ENCODE measurements at places on chromosomes 1 and 21.

GRCh38 chr1:159204161-159205141 lies at the start of gene ACKR1:
Gene ACKR1 (plus strand): TSS chr1:159204875. CDS start chr1:159204960, 85 bp downstream.
- no peak for DNase-seq

DNA sequence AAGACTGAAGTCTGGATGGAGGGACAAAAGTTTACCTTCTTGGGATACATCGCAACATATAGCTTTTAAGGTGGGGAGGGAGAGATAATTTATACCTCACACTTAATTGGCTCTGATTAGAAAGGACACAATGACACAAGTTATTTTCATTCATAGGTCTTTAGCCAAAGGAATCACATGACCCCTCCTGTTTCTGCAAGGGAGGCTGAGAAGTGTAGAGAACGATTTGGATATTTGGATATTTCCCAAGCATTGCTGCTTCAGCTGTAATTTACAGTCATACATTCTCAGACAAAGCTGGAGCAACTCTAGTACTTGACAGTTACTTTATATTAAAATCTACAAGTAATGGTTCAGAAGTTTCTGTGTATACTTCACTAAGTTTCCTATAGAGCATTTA lies 24.2 kb downstream of the DAP3 start:
- DNase-seq = no peak

GRCh38 chr1:54567961-54568360 lies 19.9 kb downstream of the ACOT11 start:
- DNase-seq = no peak

GRCh38 chr1:196438329-196438728 lies 169.9 kb downstream of the KCNT2 start:
- no peak for DNase-seq

DNA sequence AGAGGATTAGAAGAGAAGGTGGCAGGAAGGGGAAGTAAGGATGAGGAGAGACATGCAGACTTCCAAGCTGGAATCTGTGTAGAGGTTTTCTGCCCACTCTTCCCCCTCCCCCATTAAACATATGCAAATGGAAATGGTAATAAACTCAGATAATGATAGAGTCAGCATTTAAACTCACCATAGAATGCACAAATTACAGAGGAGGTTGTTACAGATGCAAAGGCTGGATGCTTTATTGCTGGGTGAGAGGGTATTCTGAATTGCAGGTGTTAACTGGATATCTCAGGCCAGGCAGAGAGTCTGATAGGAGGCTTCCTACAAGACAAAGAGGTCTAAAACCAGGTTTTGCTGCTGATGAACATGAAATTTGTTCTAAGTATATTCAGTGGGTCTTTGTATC lies 372.5 kb downstream of the SEC16B start:
- DNase-seq = no peak

- DNase-seq = peak; percentile 78
Observed at GRCh38 chr21:43331962-43332828, 94.7 kb downstream of the SIK1 start.

GRCh38 chr1:206699000-206699586 lies 14.4 kb downstream of the MAPKAPK2 start:
- no peak for DNase-seq

GRCh38 chr21:20187028-20187427 lies 811.2 kb upstream of the NCAM2 start:
- no peak for DNase-seq

- DNase-seq = no peak
Observed at GRCh38 chr1:199855580-199855979, 171.9 kb upstream of the NR5A2 start.

DNA sequence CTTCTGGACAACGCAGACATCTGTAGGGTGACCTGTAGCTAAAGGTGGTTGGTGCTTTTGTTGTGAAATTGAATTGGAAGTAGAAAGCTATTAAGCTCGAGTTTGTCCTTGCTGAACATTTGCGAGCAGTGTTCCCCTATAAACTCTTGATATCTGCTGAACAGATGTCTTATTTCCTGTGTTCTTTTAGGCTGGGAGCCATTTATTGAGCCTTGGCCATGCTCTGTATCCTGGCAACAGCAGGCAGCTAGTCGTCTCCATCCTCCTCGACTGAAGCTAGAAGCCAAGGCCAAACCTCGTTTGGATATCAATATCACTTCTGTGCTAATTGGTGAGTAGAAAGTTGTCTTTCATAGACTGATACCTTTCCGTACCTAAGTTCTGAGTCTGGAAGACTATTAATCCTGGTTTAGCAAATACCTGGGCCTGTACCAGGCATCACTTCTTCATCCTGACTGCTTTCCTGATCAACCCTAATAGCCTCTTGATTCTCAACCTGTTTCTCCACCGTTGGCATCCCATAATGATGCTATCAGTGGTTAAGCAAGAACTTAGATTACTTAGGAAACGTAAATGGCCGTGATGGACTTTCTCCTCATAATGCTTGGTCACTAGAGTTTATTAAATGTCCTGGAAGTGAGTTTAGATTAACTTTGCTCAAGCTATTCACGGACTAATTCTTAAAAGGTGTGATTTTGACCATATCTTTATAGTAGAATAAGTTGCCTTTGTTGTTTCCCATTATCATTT lies 103.4 kb downstream of the VPS13D start:
- DNase-seq = no peak

DNA sequence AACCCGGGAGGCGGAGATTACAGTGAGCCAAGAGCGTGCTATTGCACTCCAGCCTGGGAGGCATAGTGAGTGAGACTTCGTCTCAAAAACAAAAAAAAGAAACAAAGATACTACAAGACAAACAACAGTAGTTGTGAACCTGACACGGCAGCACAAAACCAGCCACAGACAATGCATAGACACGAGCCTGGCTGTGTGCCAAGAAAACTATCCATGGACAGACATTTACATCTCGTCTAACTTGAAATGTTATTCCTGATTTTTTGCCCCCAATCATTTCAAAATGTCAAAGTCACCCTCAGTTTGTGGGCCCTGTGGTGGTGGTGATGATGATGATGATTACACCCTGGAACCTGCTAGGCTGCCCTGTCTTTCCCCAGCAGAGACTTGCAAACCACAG lies 6.3 kb downstream of the KLHL21 start:
- DNase-seq = no peak

- no peak for DNase-seq
Observed at GRCh38 chr1:10051656-10052055, 18.9 kb downstream of the UBE4B start.

GRCh38 chr1:100239961-100240360 lies 9.7 kb downstream of the DBT start:
- no peak for DNase-seq

DNA sequence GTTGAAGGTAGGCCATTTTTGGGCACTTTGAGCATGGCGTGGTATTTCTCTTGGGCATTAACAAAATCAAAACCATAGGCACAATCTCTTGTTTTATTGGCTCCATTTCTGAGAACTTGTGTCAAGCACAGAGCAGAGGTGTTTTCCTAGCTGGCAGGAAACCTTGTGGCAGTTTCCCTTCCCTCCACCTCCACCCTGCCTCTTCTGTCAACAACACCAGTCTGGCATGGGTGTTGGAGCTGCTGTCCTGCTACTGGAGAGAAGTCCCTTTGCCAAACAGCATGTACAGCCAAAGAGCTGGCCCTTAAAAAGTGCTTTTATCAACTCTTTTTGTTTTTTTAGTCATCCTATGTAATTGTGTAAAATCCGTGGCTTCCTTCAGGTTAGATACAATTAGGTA lies 16.0 kb downstream of the ATP1A1 start:
- DNase-seq = no peak

DNA sequence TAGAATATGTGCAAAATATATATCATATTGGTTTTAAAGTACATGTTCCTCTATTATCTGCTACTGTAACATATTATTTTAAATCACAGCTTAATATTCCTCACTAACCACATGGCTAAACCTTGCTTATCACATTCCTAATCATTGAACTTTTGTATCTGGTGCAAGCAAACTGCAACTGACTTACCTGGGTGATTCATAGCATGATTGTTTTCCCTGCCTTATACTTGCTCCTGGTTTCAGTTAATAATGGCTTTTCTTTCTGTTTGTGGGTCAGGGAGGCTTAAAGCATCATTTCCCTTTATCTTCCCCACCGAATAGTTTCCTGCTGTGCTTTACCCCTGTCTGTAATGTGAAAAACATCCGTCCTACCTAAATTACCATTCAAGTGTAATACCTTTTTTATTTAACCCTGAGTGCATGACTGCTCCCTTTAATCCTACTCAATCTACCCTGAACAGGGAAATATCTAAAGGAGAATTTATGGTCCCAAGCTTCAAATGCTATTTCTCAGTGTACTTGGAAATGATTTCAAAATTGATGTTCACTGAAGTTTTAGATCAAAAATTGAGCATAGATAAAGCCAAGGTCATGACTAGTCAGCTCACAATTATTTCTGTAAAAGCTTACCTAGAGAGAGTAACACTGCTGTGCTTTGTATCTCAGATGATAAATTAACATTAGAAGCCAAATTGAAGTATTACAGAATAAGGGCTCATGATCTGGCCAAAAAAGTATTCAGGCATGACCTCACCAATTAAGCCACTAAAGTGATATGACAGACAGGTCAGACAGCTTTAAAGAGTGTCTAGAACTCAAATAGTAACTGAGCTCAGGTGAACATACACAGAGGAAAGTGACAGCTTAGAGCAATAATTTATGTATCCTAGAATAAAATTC lies 507.1 kb downstream of the BRINP3 start:
- no peak for DNase-seq

GRCh38 chr1:57826535-57826934 lies 402.7 kb upstream of the DAB1 start:
- no peak for DNase-seq

GRCh38 chr1:232923739-232924386 lies 26.5 kb upstream of the NTPCR start:
- peak; percentile 87 for DNase-seq

- peak; percentile 90 for DNase-seq
Observed at GRCh38 chr1:23544444-23545389, 13.7 kb upstream of the E2F2 start.

- DNase-seq = no peak
Observed at GRCh38 chr1:119061700-119062099, 73.6 kb upstream of the TBX15 start.

DNA sequence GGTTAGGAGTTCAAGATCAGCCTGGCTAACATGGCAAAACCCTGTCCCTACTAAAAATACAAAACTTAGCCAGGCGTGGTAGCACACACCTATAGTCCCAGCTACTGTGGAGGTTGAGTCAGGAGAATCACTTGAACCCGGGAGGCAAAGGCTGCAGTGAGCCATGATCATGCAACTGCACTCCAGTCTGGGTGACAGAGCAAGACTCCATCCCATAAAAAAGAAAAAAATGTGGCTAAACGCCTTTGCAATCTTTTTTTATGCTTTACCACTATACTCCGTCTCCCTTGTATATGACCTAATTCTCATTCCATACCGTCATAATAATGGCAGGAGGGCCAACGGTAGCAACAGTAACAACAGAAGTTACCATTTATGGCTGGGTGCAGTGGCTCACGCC lies 109.5 kb downstream of the ASH1L start:
- no peak for DNase-seq

DNA sequence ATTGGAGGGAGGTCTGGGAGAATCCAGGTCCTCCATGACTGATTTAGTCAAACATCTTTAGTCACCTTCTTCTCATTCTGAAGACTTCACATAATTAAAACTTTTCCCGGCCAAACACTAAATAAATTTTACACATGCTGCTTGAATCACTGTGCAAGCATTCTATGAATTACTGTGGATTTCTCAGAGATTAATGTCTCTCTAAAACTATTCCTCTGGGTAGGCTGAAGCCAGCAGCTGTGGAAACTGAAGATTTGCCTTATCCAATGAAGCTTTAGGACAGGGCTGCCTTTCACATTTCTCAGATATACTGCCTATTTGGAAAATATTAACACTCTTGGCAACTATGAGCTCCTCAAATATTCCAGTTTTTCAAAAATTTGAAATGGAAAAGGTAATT lies 61.7 kb downstream of the JMJD4 start:
- no peak for DNase-seq

GRCh38 chr1:53554592-53555305 lies 95.5 kb downstream of the DMRTB1 start:
- peak; percentile 41 for DNase-seq

GRCh38 chr21:14403681-14404318 lies 20.9 kb upstream of the HSPA13 start:
- DNase-seq = no peak

DNA sequence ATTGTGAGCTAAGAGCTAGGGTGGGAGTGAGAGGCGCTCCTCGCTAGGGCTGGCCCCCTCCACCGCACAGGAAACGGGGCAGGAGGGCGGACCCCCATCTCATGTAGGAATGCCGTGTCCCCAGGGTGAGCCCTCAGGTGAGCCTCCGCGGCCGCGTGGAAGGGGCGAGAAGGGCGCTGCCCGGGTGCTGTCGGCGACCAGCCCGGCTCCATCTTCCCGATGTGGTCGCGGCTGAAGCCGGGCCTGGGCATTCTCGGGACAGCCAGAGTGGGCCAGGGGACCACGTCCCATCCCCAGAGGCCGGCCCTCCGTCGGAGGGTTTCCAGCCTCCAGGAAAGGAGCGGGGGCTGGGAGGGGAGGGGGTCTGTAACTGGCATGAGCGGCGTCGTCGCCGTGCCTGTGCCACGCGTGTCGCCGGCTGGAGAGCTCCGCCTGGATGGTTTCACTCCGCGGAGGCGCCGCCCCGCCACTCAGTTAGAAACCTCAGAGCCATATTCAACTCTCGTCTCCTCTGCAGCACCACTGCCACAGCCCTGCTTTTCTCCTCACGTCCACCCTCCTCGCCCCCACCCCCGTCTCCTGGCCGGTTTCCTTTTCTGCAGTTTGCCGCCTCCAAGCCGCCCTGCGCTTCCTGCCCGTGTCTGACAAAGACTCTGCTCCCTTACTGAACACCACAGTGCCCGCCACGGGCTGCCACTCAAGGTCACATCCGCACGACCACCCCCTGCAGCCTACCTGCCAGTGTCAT lies at the start of gene TMEM269:
Gene TMEM269 (plus strand): TSS at position 46 of the 748 bp plus-strand sequence. CDS start 4,903 bp downstream, outside the sequence.
- no peak for DNase-seq

GRCh38 chr21:26956813-26957212 lies 10.1 kb downstream of the ADAMTS5 start:
- no peak for DNase-seq

- DNase-seq = no peak
Observed at GRCh38 chr1:21114431-21114830, 62.3 kb downstream of the EIF4G3 start.

DNA sequence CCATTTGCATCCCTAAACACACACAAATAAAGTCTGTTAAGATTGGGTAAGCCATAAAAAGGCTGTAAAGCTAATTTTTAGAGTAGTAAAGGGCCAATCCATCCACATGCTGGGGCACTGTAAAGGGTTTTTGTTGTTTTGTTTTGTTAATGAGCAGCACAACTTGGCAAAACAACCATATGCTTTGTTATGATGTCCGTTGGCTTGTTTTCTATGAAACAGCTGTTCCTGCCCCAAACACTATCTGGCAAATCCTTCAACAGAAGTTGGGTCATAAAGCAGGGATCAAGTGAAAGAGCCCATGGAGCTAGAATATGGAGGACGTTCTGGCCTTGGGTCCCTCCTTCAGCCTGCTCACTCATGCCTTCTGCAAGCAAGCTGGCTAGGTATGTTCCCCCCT lies 183.6 kb downstream of the APP start:
- no peak for DNase-seq

GRCh38 chr1:27137544-27138075 lies 17.3 kb downstream of the SLC9A1 start:
- DNase-seq = peak; percentile 82

- no peak for DNase-seq
Observed at GRCh38 chr1:40090652-40091355, 6.2 kb downstream of the PPT1 start.

- no peak for DNase-seq
Observed at GRCh38 chr1:223180731-223181321, 37.8 kb upstream of the TLR5 start.

GRCh38 chr1:6108937-6109614 lies 63.4 kb downstream of the KCNAB2 start:
- no peak for DNase-seq

Measured in islet precursor cell (in vitro differentiated cells).